ENCODE measurements at places on chromosomes 7 and 10.

DNA sequence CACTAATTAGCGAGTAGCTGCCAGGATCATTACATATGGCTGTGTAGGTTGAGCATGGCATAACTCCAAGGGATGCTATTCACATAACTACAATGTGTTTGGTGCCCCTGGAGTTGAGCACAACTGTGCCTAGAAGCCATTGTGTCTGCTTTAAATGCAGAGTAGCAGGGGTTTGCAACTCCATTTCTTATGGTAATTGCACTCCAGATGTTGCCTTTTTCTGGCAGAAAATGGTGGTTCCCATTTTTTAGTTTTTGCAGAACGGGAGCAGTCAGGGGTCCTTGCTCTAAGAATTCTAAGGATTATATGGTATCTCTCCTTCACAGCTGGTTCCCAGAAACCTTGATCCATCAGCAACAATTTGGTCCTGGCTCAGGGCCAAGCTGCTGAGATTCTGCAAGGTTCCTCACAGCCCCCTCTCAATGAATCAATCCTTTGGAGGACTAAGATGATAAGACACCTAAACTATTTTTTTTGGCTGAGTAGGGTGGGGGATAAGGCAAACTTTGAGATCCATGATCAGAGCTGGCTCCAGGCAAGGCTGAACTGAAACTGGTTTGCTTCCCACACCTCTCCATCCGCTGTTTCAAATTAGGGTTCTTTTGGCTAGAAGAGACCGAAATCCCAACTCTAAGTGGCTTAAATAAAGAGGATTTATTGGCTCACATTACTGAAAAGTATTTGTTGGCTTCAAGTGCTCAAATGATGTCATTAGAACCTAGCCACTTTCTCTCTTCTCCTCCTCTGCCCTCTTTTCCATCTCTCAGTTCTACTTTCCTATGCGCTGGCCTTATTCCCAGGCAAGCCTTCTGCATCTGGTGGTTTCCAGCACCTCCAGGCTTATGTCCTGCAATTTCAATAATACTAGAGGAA is 97.5 kb upstream of the CCDC6 start:
- no peak for DNase-seq

- no peak for DNase-seq
Measured at GRCh38 chr10:22894714-22895113, 33.1 kb upstream of the ARMC3 start.

DNA sequence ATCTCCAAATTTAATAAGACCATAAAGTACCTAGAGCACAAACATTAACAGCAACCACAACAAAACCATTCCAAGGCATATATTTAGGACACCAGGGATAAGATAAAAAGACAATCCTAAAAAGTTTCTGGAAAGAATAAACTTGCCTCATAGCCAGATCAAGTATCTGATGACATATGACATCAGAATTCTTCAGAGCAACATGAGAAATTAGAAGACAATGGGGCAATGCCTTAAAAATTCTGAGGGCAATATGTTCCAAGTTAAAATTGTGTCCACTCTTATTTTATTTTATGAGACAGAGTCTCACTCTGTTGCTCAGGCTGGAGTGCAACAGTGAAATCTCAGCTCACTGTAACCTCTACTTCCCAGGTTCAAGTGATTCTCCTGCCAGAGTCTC is 2.8 kb downstream of the EFCAB10 start:
- DNase-seq = no peak

DNA sequence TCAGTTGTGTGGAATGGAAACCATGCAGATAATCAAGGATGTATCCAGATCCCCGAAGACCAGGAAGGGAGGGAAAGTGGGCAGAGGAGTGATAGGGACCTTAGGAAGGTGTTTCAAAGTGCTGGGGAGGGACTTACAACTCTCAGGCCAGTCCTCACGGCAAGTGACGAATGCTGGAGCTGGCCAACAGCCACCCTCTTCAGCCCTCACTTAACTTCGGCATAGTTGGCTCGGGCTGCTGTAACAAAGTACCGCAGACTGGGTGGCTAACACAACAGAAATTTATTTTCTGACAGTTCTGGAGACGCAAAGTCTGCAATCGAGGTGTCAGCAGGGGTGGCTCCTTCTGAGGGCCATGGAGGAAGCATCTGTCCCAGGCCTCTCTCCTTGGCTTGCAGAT is 265.9 kb upstream of the YAE1 start:
- DNase-seq = no peak

- DNase-seq = peak; percentile 18
Measured at GRCh38 chr10:61742812-61743211, 80.1 kb downstream of the CABCOCO1 start.

- DNase-seq = peak; percentile 12
Measured at GRCh38 chr10:60413306-60414012, 23.8 kb upstream of the ANK3 start.

GRCh38 chr10:94521276-94522250 is 24.0 kb upstream of the HELLS start:
- DNase-seq = no peak

- peak; percentile 48 for DNase-seq
Measured at GRCh38 chr10:102599565-102600327, 44.5 kb upstream of the TRIM8 start.

DNA sequence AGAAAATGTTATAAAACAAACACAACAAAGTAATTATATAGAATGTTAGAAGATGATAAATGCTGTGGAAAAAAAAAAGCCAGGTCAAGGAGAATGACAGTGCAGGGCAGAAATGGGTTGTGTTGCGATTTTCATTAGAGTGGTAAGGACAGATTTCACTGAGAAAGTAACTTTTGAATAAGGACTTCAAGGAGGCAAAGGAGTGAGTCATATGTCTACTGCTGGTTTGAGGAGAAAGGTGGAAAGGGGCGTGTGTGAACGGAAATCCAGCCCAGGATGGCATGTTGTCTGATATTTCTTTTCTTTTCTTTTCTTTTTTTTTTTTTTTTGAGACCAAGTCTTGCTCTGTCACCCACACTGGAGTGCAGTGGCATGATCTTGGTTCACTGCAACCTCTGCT is 12.3 kb upstream of the DLD start:
- DNase-seq = no peak

- DNase-seq = no peak
Measured at GRCh38 chr10:113643183-113643582, 20.7 kb downstream of the NRAP start.

DNA sequence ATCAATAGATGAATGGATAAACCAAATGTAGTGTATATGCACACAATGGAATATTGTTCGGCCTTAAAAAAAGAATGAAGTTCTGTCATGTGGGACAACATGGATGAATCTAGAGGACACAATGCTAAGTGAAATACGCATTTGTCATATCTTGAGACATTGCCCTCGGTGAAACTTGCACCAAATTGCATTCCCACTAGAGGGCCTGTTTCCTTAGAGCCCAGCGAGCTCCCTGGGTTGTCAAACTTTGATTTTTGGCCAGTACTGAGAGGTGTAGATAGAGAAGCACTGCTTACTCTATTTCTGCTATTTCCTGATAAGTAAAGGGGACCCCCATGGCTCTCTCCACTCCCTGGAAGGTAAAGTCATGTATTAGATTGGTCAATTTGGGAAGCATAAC is 157.1 kb downstream of the GPAM start:
- DNase-seq = no peak

DNA sequence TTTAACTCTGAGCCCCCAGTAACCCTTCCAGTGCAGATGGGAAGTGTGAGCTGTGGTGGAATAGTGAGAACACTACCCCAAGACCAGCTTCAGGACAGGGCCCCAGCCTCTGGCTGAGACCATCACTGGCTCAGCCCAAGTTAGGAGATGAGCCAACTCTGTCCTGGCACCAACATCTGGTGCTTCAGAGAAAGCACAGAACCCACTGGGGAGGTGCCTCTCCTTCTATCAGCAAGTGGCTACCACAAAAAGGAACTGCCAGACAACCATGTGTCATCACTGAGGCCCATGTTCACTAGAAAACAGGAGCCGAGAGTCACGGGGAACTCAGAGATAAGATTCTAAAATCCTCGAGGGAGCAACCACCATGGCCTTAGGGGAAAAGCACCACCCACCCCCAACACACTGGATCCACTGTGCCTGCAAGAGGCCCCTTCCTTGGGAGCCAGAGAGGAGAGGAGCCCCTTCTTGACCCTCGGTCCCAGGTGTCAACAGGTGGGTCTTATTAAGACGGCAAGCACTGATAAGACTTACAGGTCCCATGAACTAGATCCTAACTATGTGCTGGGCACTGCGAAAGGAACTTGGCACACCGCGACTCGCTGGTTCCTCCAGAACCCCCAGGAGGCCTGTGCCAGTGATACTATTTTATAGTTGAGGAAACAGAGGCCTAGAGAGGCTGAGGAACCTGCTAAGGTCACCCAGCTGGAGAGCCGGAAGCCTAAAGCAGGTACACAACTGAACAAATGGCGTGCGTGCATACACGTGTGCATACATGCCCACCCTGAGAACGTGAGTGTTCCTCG is 102.7 kb downstream of the FAM53B start:
- peak; percentile 27 for DNase-seq

DNA sequence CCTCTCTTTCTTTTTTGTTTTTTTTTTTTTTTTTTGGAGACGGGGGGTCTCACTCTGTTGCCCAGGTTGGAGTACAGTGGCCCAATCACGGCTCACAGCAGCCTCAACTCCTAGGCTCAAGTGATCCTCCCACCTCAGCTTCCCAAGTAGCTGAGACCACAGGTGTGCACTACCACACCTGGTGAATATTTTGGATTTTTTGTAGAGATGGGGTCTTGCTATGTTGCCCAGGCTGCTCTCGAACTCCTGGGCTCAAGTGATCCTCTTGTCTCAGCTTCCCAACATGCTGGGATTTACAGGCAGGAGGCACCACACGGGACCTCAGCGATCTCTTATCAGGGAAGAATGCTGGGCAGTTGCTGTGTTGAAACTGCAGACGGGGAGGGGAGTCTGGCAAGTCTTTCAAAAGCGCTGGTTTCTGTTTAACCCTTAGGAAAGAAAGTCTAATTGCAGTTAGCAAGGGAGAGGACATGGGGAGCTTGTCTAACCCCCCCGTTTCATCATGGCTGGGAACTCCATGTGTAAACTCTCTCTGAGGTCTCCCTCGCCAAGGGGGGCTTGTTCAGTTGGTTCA is 39.6 kb upstream of the LMTK2 start:
- DNase-seq = no peak

DNA sequence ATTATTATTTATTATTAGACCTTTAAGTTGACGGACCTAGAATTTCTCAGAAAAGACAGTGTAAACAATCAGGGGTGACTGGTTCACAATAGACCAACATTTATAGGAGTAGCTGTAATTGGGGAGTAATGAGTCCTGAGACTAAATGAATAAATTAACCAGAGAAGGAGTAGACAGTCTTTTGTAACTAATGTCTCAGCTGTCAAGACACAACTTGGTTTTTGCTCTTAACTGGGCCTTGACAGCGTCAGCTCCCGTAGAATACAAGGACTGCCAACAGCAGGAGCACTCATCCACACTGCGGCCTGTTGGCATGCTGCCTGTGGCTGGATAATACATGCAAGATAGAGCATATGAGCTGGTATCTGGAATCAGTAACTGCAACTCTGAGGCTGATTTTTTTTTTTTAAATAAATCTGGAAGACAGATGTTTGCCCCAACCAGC is 123.9 kb downstream of the CACNA2D1 start:
- peak; percentile 85 for DNase-seq

DNA sequence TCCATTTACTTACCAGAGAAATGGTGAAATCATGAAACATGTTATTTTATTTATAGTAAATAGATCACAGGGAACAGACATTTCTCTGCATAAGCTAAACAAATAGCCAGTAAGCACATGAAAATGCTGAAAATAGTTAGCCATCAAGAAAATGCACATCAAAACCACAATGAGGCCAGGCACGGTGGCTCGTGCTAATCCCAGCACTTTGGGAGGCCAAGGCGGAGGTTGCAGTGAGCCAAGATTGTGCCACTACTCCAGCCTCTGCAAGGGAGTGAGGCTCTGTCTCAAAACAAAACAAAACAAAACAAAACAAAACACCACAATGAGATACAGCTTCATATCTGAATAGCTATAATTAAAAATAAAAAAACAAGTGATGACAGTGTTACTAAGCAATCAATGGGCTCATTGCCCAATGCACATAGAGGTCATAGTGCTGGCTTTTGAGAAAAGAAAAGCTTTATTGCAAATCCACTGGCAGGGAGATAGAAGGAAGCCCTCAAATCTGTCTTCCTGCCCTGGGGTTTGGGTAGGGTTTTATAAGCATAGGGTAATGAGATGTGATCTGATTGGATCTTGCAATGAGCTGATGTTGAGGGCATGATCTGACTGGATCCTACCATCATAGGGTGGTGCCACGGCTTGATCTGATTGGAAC is 16.2 kb downstream of the CSTF2T start:
- DNase-seq = peak; percentile 12

DNA sequence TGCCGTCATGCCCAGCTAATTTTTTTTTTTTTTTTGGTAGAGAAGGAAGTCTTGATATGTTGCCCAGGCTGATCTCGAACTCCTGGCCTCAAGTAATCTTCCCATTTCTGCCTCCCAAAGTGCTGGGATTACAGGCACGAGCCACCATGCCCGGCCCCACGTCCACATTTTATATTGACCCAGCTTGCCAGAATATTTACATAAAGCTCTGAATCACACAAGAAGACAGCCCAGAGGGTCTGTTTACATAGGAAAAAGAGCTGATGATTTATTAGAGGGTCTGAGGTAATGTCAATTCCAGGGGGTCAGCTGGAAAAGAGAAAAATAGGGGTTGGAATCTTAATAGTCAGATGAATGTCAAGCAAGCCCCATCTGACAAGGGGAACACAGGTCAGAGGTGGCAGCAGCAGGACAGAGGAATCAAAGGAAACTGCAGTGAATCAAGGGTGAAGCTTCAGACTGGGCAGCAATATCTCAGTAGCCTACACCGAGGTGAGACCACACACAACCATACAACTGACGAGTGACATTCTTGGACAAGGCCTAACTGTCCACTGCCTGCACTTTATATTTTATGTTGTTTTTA is 15.8 kb upstream of the SLF2 start:
- DNase-seq = no peak

DNA sequence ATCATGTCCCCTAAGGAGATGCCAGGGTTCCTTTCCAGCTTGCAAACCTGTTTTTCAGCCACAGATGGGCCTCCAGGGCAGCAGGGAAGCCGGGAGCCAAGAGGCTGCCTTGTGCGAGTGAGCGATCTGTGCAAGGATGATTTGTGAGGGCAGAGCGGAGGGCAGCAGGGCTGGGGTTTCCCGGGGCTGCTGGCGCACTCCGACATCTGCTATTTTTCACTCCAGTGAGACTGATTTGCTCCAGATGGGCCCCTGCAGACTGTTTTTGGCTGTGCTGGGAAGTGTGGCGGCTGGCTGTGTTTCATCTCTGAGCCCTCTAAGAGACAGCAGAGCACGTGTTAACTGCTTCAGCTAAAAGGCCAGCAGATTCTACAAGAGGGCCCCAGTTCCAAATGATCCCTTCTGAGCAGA is 466.2 kb downstream of the TYW1 start:
- peak; percentile 51 for DNase-seq

GRCh38 chr10:45532480-45532879 is 140.1 kb downstream of the ZFAND4 start:
- DNase-seq = no peak

- DNase-seq = no peak
Measured at GRCh38 chr7:20358762-20359282, 28.1 kb downstream of the ITGB8 start.

Measured in fibroblast of upper back skin (primary cell).